ENCODE measurements at places on chromosomes 2 and 18.

- DNase-seq = no peak
These were observed 66.0 kb upstream of the CCDC85A start for GRCh38 chr2:56117764-56118163.

GRCh38 chr2:160332318-160332717 is 132.2 kb upstream of the ITGB6 start:
- DNase-seq = no peak

DNA sequence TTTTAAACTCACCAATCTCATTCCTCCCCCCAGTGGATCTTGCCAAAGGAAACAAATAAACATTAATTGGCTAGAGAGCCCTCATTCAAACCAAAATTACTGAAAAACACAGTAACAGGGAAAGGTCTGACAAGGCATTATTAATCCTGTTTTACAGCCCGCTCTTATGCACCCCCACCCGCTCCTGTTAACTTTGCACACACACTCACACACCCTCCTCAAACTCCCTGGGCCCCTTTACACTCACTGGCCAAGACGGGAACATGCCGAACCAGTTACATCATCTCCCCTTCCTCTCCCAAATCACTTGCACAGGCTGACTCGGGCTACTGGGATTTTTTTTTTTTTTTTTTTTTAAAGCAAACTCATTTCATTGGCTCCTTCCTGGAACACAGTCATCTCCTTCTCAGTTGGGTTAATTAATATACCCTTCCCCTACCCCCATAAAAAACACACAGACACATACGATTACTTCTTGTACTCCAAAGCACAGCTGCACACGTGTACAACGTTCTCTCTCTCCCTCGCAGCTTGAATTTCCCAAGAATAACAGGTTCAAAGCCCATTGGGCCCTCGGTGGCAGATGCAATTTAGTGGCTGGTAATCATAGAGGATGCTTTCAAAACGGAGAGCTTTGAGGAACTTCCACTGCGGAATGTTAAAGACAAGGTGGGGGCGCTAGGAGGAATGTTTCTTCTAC is 31.8 kb downstream of the KLF7 start:
- DNase-seq = no peak

- no peak for DNase-seq
These were observed 804.8 kb upstream of the ZEB2 start for GRCh38 chr2:145324748-145325147.

DNA sequence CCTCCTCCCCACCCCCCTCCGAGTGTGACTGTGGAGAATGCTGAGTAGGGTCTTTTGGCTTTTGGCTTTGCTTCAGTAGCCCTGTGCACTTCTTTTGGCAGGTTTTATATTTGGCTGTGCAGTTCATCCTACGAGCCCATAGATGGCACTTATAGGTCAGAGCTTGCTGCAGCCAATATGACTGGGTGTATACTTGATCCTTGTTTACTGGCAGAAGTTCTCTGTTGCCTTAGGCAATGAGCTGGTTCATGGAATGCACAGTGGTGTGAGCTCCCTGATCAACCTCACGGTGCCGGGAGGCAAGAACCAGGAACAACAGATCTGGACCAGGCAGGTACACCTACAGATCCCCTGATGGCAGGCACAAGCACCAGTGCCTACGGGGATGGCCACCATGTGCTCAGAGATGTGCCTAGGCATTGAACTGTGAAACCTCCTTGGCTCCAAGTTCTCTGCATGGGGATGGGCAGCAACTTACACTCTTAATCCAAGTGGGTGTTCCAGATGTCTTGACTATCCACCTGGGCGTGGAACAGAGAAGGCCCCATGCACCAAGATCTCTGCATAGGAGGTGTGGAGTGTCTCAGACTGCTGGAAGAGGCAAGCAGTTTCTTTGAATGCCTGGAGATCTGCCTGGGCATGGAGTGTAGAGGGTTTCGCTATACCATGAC is 190.4 kb downstream of the KIAA1328 start:
- peak; percentile 68 for DNase-seq

- DNase-seq = no peak
These were observed 21.6 kb downstream of the DNMT3A start for GRCh38 chr2:25320077-25320476.

- DNase-seq = peak; percentile 95
These were observed 74.6 kb downstream of the AFF3 start for GRCh38 chr2:100067784-100068183.

GRCh38 chr2:1487758-1488157 is 74.5 kb downstream of the TPO start:
- DNase-seq = no peak

DNA sequence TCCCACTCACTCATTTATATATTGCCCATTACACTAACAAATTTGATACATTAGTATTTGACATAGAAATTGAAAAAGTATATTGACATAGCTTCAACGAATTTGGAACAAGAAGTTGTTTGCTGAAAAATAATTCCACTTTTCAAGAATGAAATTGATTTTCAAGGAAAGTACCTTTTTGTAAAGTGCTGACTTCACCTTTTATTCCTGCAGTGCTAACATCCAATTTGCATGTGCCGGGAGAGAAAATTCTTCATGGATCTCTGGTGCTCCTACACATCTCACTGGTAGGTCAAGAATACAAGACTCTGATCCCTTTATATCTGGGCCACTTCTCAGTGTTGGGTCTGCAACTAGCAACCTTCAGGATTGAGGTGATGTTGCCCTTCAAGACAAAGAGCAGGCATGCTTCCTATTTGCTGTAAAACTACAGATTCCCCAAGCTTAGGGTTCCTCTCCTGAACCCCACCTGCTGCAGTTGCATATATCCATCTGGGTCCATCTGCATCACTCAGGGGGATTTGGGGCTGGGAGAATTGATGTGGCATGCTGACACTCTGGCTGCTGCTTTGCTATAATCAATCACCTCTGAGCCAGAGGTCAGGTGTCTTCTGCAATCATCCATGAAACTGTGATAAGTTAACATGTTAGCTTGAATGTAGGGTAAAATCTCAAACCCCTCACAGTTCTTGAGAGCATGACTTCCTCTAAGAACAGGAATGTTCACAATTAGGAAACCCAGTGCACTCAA is 108.4 kb upstream of the TTN start:
- no peak for DNase-seq

DNA sequence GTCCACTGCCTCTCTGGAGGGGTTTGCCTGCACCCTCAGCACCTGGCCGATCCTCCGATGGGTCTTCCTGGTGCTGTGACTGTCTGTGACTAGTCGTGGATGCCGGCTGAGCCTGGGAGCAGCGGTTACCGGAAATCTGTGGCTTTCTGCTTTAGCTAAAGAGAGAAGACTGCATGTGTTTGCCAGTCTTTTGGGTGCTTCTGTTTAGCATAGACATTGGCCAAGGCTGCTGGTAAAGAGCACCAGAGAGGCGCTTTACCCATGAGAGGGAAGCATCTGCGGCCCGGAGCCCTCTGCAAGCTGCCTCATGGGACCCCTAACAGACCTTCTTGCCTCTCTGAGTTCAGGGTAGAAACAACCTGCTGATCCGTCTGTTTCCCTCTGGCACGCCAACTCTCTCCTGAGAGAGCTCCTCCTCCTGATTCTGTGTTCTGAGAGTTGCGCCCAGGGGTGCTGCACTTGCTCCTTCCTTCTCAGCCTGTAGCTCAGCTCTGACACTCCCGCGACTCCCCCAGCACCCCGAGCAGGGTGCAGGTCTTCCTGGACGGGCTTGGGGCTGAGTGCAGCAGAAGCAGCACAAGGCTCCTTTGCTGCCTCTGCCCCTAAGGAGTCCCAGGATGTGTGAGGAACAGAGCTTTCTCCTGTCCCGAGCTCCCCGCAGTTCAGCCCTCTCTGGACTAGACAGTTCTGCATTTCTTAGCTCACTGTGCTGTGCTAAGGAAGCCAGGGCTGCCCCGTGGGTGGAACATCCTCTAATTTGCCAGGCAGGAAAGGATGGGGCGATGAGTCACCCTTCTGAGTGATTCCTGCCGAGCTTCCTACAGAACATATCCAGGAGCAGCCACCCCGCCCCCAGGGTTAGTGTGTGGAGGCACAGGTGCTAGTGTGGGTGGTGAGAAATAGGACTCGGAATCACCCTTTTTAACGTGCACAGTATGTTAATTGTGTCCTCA is 203.2 kb downstream of the SH3RF3 start:
- no peak for DNase-seq
